Cerebellum (tissue), 4 donors: ENCODE measurements at places on chromosomes 6 and 20. TPM values are rescaled to one million over a fixed set of nuclear protein-coding genes. Genes with fewer than 3 reads are reported as not detected.

- no peak for DNase-seq
Observed at GRCh38 chr6:128327890-128328289, 192.5 kb downstream of the PTPRK start.

- DNase-seq, result no peak
Observed at GRCh38 chr6:21348504-21349195, 244.9 kb upstream of the SOX4 start.

DNA sequence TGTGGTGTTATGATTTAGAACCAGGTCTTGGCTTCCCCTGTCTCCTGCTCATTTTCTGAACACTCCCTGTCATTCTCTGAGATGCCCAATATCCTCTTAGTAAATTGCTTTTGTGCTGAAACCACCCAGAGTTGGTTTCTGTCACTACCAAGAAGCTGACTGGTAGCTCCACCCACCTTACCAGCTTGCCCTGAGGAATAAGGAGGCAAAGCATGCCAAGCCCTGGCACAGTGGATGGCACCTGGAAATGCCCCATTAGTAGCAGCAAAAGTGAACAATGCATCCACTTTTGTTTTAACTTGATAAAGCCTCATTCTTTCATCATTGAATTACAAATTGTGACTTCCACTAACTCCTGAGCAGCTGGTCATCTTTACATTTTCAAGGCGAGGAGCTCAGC lies 157.7 kb downstream of the CDC5L start:
- DNase-seq, result no peak

DNA sequence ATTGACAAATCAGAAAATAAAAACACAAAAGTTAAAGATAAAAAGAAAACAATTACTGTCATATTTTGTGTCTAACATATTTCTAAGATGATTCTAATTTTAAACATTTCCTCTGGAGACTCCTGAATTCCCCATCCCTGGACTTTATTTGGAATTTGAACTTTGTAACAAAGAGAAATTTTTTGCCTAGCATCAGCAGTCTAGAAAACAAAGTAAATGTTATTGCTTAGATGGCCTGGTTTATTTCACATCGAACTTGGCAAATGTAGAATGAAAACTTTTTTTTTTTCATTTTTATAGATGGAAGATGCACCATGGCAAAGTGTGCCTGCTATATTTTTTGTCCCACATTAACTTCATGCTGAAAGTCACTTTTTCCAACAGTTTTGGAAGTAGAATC lies 159.1 kb downstream of the TBX18 start:
- no peak for DNase-seq

GRCh38 chr6:151961809-151962208 lies 154.3 kb downstream of the ESR1 start:
- no peak for DNase-seq

GRCh38 chr20:396619-397431 lies 11.3 kb upstream of the RBCK1 start:
- no peak for DNase-seq

GRCh38 chr20:58229198-58229798 lies 845 bp upstream of the ANKRD60 start:
- DNase-seq, result no peak

DNA sequence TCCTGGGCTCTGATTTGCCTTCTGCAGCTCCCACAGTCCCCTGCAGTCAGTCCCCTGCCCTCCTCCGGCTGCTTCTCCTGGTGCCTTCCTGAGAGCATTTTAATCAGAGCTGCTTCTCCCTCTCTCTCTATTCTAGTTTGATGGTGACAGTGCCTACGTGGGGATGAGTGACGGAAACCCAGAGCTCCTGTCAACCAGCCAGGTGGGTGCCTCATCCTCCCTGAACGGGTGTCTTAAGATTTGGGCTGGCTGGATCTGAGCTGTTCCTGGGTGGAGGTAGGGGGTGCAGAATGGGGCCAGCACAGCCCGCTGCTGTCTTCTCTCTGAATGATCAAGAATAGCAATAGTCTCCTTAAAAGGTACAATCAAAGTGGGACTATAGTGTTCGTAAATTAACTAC lies 58.6 kb downstream of the TOX2 start:
- no peak for DNase-seq

DNA sequence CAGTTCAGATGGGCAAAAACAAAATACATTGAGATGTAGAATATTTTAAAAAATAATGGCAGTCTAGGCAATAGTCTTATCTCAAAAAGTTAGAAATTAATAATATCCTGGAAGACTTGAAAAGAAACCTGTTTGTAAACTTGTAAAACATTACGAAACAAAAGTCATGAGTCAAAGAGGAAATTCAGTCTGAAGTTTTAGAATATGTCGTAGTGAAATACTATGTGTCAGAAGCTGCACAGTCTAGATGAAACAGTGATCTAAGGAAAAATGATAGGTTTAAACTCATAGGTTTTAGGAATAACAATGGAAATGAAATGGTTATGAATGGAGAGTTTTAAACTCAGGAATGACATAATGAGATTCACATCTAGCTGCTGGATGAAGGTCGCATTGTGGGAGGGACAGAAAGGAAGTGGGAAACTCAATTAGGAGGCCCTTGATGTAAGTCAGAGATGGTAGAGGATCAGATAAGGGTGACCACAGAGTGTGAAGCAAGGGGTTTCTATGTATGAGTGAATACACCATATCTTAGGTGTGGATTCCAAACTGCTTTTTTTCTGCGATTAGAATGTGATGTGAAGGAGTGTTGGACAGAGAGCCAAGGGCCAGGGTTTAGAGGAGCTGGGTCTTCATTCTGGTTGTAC lies 2.8 kb downstream of the SNRPB2 start:
- no peak for DNase-seq

DNA sequence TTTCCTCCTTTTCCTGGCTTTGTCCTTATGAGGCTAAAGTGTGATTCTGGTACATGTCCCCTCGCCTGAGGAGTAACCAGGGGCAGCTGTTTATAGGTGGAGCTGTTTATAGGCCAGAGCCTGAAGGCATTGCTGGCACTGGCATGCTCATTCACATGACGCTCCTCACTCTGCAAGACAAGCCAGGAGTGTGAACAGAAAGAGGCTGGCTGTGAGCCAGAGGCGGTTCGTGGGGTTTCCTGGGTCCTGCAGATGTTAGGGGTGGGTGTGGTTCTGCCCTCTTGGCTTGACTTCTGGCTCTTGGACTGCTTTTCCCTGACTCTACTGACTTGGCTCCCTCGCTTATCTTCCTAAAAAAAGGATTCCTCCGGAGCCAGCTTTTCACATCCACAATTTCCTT lies 12.8 kb upstream of the MDFI start:
- no peak for DNase-seq

DNA sequence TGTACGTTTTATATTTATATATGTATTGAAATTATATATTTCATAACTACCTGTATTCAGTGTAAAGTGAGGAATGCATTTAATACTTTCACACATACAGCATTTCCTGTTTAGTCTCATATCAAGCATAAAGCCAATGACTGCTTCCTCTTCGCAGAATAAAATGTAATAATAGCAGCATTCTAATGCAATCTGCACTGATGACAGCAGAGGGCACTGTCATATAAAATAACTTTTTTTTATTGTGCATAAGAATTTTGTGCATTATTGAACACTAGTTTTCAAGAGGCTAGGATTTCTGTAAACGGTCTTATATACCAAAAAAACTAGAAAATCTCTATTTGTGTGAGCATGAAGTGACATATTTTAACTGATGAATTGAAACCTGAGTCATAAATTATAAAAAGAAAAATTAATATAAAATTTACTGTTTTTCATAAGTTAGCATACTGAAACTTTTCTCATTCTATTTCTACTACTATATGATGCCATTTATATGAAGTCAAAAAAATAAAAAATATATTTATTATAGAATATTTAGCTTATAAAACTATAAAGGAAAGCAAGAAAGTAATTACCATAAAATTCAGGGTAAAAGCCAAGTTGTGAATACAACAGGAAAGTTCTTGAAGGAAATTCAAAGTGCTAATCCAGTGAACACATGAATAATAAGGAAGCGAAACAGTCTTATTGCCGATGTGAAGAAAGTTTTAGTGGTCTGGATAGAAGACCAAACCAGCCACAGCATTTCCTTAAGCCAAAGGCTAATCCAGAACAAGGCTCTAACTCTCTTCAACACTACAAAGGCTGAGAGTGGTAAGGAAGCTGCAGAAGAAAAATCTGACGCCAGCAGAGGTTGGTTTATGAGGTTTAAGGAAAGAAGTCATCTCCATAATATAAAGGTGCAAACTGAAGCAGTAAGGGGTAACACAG lies 36.3 kb downstream of the RNF146 start:
- DNase-seq, result peak; percentile 31

GRCh38 chr6:129890164-129890563 lies 29.0 kb upstream of the TMEM244 start:
- DNase-seq, result no peak

DNA sequence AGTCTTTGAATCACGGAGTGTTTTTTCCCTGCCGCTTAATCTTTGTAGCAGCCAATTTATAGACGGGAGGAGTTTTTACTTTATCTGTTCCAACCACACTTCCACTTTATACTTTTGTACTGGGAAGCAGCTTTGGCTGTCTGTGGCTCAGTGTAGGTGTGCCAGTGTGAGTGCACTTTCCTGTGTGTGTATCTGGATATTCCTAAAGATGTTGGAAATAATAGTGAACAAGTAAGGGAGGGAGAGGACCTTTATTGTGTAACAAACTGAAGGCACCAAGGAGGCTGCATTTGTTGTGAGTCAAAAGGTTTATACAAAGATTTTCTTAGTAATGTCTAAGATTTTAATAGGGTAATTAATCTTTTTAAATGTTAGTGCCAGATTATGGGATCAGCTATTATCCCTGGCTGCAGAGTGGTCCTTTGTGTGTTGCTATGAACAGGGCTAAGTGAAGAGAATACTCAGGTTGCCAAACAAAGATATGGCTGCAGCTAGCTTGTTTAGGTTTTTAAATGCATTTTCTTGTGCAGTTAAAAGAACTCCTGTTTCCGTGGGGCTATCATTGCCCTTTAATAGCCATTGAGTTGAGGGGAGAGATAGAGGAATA lies 226.3 kb downstream of the RNF144B start:
- no peak for DNase-seq

GRCh38 chr6:42748203-42748898 lies 2.4 kb upstream of the TBCC start:
- no peak for DNase-seq

DNA sequence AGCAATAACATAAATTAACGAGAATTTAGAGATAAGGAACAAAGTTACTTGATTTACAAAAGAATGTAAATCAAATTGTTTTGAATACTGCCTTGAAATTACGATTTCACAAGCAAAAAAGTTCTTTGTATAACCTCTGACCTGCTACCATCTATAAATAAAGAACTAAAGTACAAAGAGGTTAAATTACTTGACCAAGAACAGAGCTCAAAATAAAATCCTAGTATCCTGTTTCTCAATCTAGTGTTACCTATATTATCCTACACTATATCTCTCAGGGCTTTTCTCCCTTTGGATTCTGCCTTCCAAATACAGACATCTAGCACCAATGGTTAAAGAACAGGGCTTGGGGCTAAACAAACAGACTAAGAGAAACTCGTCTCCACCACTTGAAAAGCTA lies 43.8 kb downstream of the PLN start:
- no peak for DNase-seq

GRCh38 chr20:36601540-36601939 lies 4.0 kb upstream of the RAB5IF start:
- no peak for DNase-seq

GRCh38 chr20:7772371-7772770 lies 167.9 kb downstream of the HAO1 start:
- DNase-seq, result no peak

DNA sequence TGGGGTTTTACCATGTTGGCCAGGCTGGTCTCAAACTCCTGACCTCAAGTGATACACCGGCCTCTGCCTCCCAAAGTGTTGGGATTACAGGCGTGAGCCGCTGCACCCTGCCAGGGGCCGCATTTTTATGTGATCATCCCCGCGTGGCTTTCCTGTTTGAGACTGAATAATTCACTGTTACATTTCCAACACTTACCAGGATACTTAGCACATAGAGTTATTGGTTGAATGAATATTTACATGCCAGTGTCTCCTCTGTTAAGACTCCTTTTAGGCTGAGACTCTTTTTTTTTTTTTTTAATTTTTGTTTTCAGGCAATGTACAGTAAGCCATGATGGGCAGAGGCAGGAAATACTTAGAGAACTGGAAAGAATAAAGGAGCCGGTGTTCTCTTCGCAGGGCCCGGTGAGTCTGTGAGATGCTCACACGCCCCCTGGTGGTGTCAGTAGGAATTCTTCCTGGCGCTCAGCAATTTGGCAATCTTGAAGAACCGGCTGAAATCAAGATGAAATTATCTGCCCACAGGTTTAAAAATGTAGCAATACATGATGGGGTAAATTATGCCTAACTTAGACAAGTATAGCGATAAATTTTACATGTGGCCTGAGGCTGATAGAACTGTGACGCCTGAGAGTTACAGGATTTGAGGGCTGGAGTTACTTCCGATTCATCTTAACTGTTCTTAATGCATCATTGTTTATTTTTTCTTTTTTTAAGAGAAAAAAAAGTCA lies 7.6 kb upstream of the RNF114 start:
- DNase-seq, result peak; percentile 87

- no peak for DNase-seq
Observed at GRCh38 chr6:145839653-145840052, 25.1 kb upstream of the FBXO30 start.

DNA sequence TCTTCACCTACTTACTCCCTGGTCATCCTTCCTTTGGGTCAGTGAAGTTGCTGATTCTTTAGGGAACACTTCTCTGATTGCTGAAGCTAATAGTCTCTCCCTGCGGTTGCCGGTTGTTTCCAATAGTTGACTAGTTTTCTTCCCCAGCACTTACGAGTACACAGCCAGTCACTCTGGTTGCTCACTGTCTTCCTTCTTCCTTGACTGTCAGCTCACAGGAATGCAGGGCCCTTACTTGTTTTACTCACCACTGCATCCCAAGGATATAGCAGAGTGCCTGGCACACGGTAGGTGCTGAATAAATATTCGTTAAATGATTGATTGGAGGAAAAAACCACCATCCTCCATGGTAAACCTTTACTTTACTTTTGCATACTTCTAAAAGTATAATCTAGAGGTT lies 345.0 kb downstream of the QKI start:
- DNase-seq, result no peak

GRCh38 chr20:10721137-10721896 lies 47.5 kb upstream of the JAG1 start:
- DNase-seq, result no peak

ABHD16B gene
- not detected for total RNA-seq

PGC gene
- total RNA-seq, result 0.36 TPM

GNRH2 gene
- not detected for total RNA-seq

SLC35A1 gene
- 17.0 TPM for total RNA-seq

CST5 gene
- total RNA-seq, result not detected

TCP1 gene
- total RNA-seq, result 169 TPM

SRSF12 gene
- total RNA-seq, result 38.0 TPM

SFTA2 gene
- not detected for total RNA-seq

KCNQ5 gene
- total RNA-seq, result 4.1 TPM

LINC00237 gene
- total RNA-seq, result 0.45 TPM

DYNLRB1 gene
- total RNA-seq, result 43.8 TPM

HCRTR2 gene
- 10.2 TPM for total RNA-seq

SERPINB1 gene
- total RNA-seq, result 2.9 TPM

SLC22A1 gene
- total RNA-seq, result 0.91 TPM
